Esophagus muscularis mucosa (tissue), 4 donors: ENCODE measurements at places on chromosomes 3 and 15. TPM values are rescaled to one million over a fixed set of nuclear protein-coding genes. Genes with fewer than 3 reads are reported as not detected.

DNA sequence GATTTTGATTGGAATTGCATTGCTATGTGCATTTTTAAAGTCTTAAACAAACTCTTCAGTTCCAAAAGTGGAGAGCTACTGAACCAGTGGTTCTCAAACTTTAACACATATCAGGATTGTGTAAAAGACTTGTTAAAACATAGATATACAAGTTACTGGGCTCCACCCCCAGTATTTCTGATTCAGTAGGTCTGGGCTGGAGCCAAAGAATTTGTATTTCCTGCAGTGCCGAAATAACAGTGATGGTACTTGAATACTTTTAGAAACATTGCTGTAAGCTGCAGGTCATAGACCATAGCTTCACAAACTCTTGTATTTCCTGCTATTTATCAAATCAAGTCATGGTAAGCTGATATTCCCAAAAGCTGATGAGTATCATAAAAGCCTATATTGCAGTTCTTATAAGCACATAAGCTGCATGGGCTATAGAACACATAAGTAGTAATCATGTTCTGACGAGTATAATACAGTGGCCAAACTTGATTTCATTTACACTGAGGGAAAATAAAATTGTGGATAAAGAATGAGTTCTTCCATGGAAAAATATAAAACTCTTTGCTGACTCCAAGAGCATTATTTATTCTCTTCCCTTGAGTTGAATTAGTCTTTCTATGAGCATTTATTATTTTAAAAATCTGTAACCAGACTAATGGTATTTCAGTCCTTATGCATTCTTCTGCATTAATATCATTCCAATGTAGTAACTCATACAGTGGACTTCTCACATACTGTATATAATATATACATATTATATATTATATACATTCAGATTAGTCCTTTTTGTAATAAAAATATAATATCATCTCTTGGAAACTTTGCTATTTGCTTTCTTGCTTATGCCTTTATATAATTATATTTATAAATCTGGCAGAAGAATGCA lies 550.5 kb upstream of the AGTR1 start:
- no peak for DNase-seq

DNA sequence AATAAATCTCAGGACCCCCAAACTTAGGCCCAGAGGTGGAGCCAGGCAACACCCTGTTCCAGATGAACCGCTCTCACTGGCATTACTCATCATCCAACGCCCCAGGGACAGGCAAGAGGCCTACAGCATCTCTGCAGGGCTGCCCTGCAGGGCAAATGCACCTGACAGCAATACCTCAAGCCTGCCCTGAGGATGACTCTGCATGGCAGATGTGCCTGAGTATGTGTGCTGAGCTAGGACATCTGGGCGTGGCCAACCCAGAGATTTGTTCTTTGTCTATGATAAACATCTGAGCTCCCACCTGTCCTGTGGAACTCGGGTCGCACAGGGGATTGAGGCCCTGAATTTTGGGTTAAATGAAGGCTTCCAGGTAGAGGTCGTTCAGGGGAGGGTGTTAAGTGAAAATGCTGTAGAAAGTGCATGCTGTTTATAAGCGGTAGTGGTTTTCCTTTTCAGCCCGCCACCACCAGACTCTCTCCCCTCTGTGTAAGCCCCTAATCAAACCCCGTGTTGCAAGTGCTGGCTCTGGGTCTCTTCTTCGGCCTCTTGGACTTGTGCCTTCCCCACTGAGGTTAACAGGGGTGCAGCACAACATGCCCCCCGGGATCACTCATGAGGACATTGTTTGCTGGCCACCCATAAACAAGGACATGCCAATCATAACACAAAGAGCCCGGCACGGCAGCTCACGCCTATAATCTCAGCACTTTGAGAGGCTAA lies 92.3 kb downstream of the ATP10A start:
- peak; percentile 89 for DNase-seq

GRCh38 chr3:122024800-122025199 lies 2.8 kb upstream of the ILDR1 start:
- no peak for DNase-seq

- DNase-seq: no peak
These were observed 453.6 kb upstream of the THBS1 start for GRCh38 chr15:39127151-39127790.

- no peak for DNase-seq
These were observed 113.4 kb downstream of the CHST2 start for GRCh38 chr3:143232981-143233380.

DNA sequence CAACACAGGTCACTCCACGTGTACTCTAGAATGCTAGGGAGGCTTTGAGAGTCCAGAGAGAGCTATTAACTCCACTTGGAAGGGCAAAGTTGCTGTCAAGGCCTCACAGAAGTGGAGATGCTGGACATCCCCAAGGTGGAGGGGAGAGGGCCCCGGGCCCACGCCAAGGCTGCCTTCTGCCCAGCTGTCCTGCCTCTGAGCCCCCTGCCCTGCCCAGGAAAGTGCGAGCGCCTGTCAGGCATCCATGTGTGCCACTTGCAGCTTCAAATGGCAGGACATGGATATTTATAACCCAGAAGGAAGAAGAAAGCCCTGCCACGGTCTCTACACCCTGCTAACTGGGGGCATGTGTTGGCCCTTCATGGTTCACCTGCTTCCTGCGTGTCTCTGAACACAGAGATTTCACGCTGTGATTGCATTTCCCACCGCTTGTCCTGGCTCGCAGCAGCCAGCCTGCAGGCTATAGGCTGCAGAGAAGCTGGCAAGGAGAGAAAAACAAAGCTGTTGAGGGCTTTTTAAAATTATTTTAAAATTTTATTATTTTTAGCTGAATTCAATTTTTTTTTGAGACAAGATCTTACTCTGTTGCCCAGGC lies 17.0 kb downstream of the ANKDD1A start:
- DNase-seq: peak; percentile 86

DNA sequence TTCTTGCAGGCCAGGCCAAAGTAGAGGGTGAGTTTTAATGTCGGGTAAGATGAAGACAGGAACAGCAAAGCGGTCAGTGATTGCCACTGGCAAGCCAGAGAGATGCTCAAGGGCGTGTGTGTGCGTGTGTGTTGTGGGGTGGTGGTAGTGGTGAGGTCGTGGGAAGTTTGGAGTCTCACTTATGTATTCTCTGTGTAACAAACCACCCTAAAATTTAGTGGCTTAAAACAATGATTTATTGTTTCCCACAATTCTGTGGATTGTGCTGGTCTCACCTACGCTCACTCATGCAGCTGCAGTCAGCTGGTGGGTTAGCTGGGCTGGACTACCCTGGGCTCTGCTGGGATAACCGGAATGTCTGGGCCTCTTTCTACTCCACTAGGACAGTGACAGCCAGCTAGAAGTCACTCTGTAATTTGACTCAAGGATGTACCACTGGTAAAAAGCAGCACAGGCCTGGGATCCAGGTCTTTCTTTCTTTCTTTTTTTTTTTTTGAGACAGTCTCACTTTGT lies 50.9 kb upstream of the BHLHE40 start:
- DNase-seq: no peak

- DNase-seq: no peak
These were observed 18.2 kb upstream of the WDR49 start for GRCh38 chr3:167671878-167672427.

GRCh38 chr3:152097120-152097519 lies 171.6 kb upstream of the MBNL1 start:
- no peak for DNase-seq

DNA sequence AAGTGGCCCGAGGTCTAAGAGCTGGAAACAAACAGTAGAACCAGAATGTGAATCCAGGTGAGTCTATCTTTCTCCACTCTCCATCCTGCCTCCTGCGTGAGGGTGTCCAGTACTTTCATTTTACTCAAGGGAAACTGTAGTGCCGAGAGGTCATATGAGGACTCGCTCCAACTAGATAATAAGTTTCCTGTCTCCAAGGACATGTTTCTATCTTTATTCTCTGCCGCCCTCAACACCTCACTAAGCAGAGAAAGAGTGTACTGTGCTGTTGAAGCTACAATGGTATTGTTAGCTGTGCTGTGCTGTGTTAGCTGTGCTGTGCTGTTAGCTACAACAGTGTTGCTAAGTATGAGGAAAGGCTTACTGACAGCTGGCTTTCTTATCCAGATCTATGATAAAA lies 137.9 kb upstream of the COL8A1 start:
- DNase-seq: no peak

DNA sequence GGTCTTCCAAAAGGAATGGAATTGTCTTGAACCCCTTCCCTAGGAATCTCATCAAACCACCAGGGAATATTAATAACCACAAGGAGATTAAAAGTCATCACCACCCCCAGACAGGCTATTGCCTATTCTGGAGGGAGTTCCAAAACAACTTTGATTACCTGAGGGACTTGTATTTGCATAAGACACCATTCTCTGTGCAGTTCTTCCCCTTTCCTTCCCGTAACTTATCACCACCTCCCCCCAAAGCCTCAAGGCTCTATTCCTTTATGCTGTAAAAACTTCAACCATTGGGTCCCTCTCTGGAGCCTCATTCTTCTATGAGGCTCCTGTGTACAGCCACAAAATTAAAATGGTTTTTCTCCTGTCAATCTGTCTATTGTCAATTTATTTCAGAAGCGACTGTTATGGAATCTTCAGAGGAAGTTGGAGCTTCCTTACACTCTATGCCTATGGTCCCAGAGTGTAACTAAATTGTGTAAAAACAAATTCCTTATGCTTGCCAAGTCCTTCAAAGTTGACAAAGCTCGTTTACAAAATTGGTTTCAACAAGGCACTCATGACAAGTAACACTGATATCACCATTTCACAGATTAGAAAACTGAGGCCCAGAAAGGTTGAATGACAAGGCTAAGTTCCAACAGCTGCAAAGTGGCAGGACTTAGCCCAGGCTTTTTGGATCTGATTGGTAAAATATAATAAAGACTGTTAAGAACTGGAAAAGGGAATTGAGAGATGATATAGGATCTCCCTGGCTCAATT lies 68.3 kb upstream of the HERC1 start:
- DNase-seq: no peak

GRCh38 chr3:35707904-35708303 lies 68.6 kb downstream of the ARPP21 start:
- DNase-seq: no peak

DNA sequence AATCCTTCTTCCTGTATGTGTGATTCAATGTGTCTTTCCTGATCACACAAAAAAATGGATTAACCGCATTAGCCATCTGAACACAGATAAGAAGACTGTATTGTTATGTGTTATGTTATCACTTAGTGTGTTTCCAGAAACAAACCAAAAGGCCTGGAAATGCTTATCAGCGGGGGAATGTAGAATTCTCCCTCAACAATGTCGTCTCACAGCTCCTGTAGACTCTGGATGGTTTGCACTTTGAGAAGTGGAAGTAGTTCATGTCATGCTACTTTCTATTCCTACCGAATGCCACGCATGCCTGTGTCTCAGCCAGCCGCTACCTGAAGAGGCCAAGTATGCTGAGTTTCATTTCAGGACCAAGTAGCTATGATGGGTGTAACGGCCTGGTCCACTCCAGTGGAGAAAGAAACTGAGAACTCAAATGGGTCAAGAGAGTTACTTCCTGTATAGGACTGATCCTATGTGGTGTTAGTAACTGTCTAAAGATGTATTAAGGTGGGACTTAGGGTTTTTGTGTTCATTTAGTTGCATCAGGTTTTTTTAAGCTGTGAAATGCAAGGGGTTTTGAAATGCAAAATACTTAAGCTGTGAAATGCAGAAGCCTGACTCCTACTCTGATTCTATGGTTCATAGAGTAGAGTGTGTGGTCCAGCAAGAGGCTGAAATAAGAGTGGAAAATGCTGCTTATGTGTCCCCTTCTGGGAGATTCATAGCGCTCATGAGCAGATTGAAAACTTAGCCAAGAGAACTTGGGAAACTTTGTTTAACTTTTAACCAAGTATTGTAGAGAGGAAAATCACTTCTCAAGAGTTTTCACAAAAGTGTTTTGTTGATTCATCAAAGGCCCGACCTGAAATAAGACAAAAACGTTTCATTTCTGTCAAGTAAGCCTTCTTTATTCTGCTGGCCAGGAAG lies 118.5 kb upstream of the LMOD3 start:
- DNase-seq: no peak

DNA sequence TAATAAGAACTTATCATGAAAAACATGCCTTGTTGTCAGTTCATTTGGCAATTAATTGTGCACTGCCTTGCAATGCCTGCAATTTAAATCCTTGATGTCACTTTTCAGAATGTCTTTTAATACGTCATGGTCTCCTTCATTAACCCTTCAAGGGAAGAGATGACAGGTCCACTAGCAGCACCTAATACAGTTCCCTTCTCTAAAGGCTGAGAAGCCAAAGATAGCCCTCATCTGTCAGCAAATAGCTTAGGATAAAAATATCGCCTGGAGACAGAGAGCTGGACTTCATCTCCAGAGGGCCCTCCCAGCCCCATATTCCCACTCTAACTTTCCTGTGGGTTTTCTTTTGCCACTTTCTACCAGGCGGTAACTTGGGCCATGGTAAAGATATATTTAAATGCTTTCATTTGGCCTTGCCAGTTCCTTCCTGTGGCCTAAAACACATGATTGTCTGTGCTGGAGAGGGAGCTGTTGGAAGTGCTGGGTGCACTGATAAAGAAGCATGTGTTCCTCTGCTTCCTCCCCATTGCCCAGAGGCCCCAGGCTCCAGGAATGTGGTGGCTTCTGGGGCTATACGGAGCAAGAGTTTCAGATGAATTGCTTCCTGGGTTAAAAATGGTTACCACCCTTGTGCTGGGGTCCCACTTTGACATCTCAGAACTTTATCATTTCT lies 76.3 kb upstream of the UMPS start:
- DNase-seq: no peak

DNA sequence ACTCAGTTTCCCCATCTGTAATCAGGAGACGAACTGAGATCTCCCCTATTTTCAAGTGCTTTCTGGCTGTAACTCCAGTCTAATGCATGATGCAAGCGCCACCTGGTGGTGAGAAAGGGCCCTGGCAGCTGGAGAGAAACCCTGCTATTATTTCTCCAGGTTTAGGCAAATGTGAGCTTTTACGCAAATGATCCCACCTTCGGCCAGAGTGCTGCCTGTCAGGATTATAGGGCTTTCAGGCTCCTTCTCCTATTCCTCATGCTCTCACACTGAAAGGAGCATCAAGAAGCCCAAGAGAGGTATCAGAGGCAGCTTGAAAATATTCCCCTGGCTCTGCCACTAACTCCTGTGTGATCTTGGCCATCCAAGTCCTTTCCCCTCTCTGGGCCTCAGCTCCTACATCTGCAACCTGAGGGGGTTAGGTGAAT lies 93.9 kb upstream of the RASGRF1 start:
- no peak for DNase-seq

- DNase-seq: no peak
These were observed 222.8 kb upstream of the TLE3 start for GRCh38 chr15:70320482-70320881.

GRCh38 chr15:63933522-63933921 lies 99.8 kb upstream of the HERC1 start:
- DNase-seq: no peak

DAZL gene
- total RNA-seq: not detected

SI gene
- not detected for total RNA-seq

IRAK2 gene
- total RNA-seq: 3.2 TPM

CPNE4 gene
- not detected for total RNA-seq

TGM5 gene
- total RNA-seq: 0.17 TPM

ITGB5 gene
- total RNA-seq: 114 TPM

TTC14 gene
- total RNA-seq: 19.7 TPM

AMIGO3 gene
- total RNA-seq: not detected

C3orf85 gene
- total RNA-seq: not detected

MUC13 gene
- not detected for total RNA-seq
